ENCODE measurements at places on chromosomes 16 and 17. TPM values are rescaled to one million over a fixed set of nuclear protein-coding genes. Genes with fewer than 3 reads are reported as not detected.

TBX2 gene
- not detected for total RNA-seq

NLRC3 gene
- 95.4 TPM for total RNA-seq

CES3 gene
- total RNA-seq = 10.9 TPM

SPATA20 gene
- total RNA-seq = 14.5 TPM

TLCD2 gene
- 0.11 TPM for total RNA-seq

CHD9NB gene
- total RNA-seq = 0.68 TPM

RBFOX1 gene
- not detected for total RNA-seq

NTN3 gene
- not detected for total RNA-seq

CMTM2 gene
- total RNA-seq = 1.00 TPM

ITGAX gene
- total RNA-seq = 42.7 TPM

EPOP gene
- total RNA-seq = 7.3 TPM

TMEM100 gene
- total RNA-seq = not detected

ENPP7 gene
- total RNA-seq = not detected

Measured in T-helper 2 cell treated with Interferon-gamma antibody and Interleukin-4, amounts not matched to agents 100 ng/mL and 5 ng/mL, for 36 hours (primary cell).